ENCODE measurements at places on chromosomes 6 and 20.

DNA sequence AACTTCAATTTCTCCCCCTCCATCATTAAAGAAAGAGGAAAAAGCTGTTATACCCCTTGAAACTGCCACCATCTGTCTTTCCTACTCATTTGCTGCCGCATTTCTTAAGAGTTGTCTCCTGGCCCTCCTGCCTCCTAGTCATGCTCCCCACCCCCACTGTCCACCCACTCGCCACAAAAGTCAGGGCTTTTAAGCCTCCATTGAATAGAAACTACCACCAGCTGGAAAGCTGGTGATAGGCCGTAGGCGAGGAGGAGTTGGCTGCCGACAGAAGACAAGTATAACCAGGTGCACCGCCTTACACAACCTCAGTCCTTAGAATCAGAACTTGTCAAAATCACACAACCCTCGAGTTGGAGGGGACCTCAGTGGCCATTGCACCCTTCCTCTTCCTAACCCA lies 67.6 kb downstream of the B3GAT2 start:
- DNase-seq = no peak

DNA sequence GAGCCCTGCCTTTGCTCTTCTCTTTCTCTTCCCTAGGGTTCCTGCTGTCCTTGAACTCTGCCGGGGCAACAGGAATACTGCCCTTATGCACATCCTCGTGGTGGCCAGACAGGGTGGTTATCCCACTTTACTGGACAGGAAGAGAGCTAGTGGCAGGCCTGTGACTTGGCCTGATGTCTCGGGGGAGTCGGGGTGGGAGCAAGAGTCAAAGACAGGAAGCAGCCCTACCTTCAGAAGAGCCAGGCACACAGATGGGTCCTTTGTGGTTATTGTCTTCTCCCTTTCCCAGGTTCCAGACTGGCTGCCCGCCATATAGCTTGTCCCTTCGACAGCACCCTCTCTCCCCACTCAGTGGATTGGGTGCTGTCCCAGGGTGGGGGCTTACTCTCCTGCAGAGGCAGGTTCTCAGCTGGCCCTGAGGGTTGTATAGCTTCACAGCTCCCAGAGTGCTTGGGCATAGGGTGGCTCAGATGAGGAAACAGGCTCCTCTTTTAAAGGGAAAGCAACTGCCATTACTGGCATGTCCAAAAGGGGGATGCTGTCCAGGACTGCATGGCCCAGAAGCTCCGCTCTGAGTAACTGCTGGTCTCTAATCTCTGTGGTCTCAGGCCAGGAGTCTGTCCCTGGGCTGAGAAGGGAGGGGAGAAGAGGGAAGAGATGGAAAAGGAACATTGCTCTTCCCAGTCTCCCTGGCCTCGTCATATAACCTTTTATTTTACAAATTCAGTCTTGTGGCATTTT lies 17.3 kb downstream of the PLCG1 start:
- no peak for DNase-seq

DNA sequence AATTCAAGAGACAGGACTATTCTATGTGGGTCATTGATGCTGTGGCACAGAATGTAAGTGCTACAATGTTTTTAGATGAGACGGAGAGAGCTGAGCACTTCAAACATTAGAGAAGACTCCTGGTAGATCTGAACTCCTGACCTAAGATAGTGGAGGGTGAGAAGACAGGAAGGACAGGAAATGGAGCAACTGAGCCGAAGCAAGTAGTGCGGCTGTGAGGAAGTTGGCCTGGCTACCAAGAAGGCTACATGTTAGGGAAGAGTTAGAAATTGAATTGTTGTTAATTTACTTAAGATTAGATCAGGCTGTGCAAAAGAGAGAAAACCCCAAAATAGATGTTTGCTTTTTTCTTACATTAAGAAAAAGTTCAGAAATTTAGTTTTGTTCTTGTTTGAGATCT lies 14.4 kb upstream of the MLIP start:
- DNase-seq = no peak

- no peak for DNase-seq
Measured at GRCh38 chr6:107485157-107485556, 4.8 kb upstream of the SOBP start.

- no peak for DNase-seq
Measured at GRCh38 chr6:167793421-167793820, 33.3 kb upstream of the AFDN start.

- DNase-seq = no peak
Measured at GRCh38 chr6:47852727-47853126, 70.9 kb downstream of the OPN5 start.

GRCh38 chr20:44405257-44405656 lies 49.8 kb downstream of the HNF4A start:
- no peak for DNase-seq

DNA sequence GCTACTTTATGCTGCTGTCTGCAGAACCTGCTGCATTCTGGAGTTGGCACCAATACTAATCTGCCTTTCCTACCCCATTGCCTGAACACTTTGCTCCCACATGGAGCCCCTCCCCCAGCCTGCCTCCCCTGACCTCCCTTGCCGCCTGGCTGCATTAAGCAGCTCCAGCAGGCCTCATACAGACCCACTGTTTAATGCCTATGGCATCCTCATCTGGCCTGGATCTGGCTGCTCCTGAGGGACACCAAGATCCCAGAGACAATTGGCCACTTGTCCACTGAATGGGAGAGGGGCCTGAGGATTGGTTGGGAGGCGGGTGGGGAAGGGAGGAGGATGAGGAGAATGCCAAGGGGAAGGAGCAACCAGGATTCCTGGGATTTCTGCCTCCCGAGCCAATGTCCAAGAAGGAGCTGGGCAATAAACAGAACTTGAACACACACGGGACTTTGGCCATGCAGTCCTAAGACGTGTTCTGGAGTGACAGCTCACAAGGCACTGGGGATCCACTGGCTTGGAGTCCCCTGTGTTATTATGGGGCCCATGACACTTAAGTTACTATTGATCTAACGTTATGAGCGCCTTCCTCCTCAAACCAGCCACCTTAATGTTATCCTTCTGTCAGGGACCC lies 10.4 kb upstream of the KCNK5 start:
- DNase-seq = no peak

DNA sequence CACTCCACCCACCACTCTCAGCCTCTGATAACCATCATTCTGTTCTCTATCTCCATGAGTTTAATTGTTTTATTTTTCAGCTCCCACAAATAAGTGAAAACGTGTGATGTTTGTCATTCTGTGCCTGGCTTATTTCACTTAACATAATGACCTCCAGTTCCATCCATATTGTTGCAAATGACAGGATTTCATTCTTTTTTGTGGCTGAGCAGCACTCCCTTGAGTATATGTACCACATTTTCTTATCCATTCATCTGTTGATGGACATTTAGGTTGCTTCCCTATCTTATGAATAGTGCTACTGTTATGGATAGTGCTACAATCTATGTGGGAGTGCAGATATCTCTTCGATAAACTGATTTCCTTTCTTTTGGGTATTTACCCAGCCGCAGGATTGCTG lies 103.3 kb upstream of the PDE7B start:
- no peak for DNase-seq

- no peak for DNase-seq
Measured at GRCh38 chr6:100774681-100775080, 106.4 kb downstream of the ASCC3 start.

DNA sequence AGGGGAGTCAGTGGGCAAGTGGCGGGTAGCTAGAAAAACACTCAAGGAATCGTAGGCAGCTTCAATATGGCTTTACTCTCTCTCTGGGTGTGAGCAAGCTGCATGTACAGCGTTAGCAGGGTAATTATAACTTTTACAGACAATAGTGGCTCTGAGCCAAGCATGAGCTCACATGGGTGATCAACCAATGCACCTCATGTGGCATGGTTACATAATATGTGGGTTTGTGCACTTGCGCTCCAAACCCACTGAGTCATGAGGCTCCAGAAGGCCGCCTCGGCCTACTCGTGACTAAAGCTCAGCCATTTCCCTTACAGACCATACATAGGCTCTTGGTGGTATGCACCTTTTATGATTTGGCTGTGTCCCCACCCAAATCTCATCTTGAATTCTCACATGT lies 78.4 kb upstream of the FBXL4 start:
- no peak for DNase-seq

DNA sequence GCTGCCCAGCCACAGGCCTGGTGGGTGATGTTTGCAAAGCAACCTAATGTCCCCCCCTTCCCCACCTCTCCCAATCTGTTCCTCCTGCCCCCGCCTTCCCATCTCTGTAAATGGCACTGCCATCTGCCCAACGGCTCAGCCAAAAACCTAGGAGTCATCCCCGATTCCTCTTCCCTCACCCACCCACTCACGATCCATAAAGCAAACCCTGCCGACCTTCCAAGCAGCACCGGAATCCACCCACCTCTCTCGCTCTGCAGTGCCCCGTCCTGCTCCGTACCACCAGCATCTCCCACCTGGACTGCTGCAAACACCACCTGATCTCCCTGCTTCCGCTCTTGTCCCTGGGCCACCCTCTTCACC lies 37.6 kb downstream of the SULF2 start:
- DNase-seq = no peak

DNA sequence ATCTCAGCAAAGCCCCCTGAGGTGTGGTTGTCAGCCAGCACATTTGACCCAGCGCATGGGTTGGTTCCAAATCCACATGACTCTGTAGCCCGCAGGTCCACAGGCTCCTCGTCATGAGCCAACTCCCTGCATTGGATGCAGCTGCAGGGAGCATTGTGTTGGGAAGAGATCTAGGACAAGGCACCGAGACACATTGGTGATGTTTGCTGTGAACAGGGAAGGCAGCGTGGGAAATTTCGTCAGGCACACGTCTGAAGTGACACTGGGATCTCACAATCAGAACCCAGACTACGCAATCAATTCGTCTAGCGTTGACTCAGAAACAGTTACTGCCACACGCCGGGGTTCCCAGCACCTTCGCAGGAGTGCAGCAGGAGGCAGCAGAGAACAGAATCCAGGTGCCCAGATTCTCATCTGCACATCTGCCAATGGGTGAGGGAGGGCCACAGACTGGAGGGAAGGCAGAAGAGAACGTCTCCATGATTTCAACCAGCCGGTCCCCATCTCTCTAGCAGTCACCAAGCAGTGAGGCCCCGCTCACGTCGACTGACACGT lies 177.0 kb downstream of the TTLL2 start:
- DNase-seq = no peak

- DNase-seq = peak; percentile 8
Measured at GRCh38 chr6:148557796-148558321, 189.0 kb upstream of the UST start.

GRCh38 chr6:4055420-4056041 lies 23.4 kb downstream of the FAM217A start:
- peak; percentile 15 for DNase-seq

DNA sequence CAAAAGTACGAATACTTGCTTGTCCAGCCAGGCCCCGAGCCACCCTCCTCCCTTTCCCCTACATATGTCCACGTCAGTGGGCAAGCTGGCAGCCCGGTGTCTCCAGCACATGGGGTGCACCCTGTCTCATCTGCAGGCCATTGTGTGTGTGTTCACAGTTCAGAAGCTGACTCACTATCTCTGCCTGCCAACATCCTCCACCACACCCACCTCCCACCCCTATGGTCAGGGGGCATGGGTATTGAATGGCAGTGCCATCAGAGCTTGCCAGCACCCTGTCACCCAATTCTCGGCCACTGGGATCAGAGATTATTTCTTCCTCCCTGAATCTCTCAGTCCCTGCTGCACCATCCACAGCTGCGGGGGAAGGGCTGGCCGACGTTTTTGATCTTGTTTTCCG lies 195.7 kb downstream of the FARS2 start:
- no peak for DNase-seq

DNA sequence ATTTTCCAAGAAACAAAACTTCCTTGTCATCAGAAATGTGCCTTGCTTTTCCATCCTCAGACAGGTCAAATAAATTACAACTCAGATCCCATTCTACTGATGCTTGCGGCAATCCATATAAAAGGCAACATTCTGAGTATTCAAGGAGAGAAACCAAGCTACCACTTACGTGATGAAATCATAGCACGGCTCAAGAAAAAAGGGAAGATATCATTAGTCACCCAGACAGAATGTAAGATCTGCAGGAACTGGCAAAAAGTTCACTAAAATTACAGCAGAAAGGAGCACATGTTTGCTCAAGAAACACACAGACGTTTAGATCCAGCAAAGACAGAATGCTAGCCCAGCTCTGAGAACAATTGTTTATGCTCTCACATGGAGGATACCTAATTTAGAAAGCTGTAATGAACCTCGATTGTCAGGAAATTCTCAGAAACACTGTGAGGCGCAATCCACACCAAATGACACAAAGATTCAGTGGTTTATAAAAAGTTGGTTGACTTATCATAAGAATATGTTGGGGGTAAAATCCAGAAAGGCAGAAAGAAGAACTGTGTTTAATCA lies 304.2 kb downstream of the ADGRG6 start:
- DNase-seq = no peak

GRCh38 chr20:12599494-12599893 lies 409.3 kb upstream of the SPTLC3 start:
- no peak for DNase-seq

DNA sequence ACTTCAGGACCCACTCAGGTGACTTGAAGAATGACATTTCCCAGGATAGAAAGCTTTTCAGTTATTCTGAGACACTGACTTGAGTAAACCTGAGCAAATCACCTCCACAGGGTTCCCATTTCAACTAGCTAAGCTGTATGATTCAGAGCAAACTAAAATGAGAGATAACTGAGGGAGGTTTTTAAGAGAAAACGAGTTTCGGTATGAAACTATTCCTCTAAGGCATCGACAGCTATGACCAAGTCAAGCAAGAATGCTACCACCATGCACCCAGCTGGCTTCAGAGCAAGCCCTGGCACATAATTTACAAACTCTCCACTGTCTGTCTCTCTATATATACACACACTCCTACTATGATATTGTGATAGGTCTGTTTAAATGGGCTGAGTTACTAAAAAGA lies 75.4 kb downstream of the PERP start:
- no peak for DNase-seq

DNA sequence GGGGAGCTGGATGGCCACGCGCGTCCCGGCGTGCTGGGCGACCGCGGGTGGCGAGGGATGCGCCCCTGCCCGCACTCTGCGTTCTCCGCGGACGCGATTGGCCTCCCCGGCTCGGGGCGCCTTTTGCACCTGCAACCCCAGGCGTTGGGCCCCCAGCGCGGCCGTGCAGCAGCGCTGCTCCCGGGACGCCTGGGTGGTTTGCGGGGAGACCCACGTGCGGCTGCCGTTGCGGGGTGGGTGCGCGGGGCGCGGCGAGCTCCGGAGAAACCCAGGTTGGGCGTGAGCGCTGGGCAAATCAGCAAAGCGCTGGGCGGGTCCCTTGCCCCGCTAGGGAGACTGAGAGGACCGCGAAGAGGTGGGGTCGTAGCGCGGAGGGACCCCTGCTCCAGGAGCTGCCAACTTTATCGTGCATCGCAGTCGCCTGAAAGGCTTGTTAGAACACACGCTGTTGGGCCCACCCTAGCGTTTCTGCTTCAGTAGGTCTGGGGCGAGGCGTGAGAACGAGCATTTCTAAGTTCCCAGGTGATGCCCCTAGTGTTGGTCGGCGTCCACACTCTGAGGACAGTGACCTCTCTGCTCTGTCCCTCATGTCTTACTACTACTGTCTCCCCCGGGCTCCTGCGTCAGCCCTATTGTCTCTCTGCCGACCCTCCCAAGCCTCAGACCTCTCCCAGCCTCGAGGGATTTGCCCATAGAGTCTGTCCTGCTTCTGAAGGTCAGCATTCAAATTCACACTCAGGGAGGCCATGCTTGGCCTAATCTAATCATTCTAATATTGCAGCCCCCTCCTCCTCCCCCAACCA lies 538 bp upstream of the ZFP64 start:
- DNase-seq = peak; percentile 12

Data from CD4-positive, alpha-beta T cell treated with Interleukin-15 for 4 hours (primary cell).